ENCODE measurements at places on chromosomes 5 and 9. TPM values are rescaled to one million over a fixed set of nuclear protein-coding genes. Genes with fewer than 3 reads are reported as not detected.

DNA sequence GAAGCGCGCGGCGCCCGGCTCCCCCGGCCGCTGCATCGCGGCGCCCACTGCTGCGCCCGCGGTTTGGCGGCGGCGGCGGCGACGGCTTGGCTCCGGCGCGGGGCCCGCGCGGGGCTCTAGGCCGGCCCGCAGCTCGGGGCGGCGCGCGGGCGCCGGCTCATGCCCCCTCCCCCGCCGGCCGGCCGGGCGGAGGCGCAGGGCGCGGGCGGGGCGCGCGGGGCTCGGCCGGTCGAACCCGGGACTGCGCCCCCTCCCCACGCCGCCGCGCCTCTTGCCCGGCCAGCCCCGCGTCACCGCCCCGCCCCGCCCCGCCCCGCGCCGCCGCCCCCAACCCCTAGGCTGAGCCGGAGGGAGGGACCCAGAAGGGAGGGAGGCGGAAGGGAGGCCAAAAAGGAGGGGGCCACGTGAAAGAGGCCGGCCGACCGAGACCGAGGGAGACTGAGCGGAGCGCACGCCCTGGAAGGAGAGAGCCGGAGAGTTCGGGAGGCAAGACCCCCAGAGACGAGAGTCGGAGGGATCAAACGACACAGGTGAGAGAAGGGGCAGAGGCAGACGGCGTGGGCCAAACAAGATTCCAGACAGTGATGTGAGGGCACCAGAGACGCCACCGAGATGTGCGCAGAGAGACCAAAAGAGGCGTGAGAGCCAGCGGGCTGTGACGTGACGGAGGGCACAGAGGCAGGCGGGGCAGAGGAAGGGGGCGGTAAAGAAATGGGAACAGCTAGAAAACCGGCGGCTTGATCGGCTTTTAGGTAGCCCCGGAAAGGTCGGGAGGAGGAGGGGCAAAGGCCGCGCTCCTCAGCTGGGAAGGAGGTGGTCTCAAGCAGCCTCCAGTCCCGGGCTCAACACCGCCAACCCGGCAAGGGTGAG is at the start of gene BARX1:
Gene BARX1 (minus strand): TSS at position 245 of the 870 bp plus-strand sequence. CDS start 209 bp downstream, at position 36.
- DNase-seq: no peak
- H3K4me3 ChIP-seq: no peak within 1 kb of the TSS
- H3K36me3 ChIP-seq: no peaks in the 10 kb centered on the region
- no peaks in the 10 kb centered on the region for H3K27me3 ChIP-seq

- H3K27me3 ChIP-seq: no peaks in the 10 kb centered on the region
- DNase-seq: no peak
- H3K36me3 ChIP-seq: no peaks in the 10 kb centered on the region
- no peaks in the 10 kb centered on the region for H3K4me1 ChIP-seq
- H3K4me3 ChIP-seq: no peak overlapping the region
These were observed 347.3 kb upstream of the TRPC7 start for GRCh38 chr5:136712628-136713027.

DNA sequence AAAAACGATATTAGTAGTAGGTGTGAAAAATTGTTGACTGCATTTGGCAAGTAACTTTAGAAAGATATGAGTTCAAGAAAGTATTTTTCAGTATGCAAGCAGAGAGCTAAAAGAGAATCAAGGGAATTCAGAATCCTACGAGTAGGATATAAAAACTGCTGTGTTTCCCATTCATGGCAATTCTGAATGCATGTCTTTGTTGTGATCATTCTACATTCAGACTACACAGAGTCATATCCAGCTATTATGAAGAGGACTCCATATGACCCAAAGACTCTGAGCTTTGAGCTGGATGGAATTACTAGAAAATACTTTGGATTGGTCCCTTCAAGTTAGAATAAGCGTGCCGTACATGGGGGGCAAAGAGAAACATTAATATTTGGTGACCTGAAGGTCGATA is 12.0 kb downstream of the IFNE start:
- H3K27ac ChIP-seq: no peak overlapping the region
- H3K4me1 ChIP-seq: no peaks in the 10 kb centered on the region
- DNase-seq: no peak

DNA sequence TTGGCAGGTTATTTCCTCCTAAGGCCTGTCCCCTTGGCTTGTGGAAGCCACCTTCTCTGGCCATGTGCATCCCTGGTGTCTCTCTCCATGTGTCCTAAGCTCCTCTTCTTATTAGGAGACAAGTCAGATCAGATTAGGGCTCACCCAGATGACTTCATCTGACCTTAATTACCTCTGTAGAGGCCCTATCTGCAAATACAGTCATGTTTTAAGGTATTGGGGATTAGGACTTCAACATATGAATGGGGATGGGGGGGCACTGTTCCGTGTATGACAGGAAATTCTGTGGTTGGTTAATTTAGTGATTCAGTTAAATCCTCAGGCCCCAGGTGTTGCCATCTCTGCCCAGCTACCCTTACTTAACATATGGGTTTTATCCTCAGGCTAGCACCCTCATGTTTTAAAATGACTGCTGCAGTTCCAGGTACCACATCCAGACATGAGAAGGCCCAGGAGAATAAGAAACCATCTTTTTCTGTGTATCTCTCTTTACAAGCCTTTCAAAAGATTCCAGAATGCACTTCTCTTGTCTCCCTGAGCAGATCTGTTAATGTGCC is 51.9 kb upstream of the RAI14 start:
- H3K27me3 ChIP-seq: no peaks in the 10 kb centered on the region
- no peak for DNase-seq
- no peaks in the 10 kb centered on the region for H3K4me1 ChIP-seq

DNA sequence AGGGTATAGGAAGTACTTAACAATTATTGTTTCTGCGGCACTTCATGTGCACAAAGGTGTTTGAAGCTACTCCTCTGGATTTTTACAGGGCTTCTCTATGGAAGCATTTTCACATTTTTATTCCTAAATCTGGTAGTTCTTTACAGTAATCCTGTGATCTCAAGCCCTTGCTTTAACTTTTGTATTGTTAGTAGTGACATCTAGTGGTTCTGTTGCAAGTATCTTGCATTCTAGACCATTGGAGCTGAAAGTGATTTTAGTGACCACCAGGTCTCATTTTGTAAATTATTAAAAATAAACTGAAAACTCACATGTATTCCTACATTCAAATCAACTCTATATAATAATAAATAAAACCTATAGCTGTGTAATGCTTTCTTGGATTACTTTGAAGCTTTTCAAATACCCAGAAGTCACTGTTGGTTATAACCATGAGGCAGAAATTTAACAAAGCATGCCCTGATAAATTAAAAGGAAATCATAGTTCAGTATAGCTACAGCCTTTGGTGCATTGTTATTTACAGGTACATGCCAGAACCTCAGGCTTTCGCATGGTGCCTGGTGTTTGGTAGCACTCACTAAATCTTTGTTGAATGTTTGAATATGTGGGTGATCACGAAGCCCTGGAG is 18.9 kb downstream of the RPS23 start:
- H3K27ac ChIP-seq: no peak overlapping the region
- no peaks in the 10 kb centered on the region for H3K36me3 ChIP-seq
- H3K4me3 ChIP-seq: no peak overlapping the region

DNA sequence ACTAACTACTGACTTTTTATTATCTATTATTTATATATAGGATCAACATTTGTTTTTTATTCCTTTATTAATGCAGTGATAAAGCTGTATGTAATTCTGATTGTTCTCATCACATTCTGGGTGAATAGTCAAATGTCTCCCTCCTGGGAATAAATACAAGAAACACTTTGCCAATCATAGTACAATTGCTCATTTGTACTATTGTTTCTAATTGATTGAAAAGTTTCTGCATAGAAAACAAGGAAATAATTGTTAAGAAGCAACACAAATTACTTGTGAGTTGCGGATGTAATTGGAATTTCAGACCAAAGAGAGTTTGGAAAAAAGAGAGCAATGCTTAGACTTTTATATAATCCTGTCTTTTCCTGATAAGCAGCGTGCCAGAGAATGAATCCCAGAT is 1013.9 kb downstream of the EFNA5 start:
- no peaks in the 10 kb centered on the region for H3K36me3 ChIP-seq
- no peak overlapping the region for H3K4me3 ChIP-seq
- no peaks in the 10 kb centered on the region for H3K4me1 ChIP-seq
- H3K27me3 ChIP-seq: no peaks in the 10 kb centered on the region
- no peak overlapping the region for H3K27ac ChIP-seq
- DNase-seq: no peak

GRCh38 chr9:34809504-34810186 is 99.7 kb upstream of the CCL21 start:
- no peaks in the 10 kb centered on the region for H3K36me3 ChIP-seq
- no peak overlapping the region for H3K27ac ChIP-seq
- H3K4me3 ChIP-seq: no peak overlapping the region
- H3K4me1 ChIP-seq: no peaks in the 10 kb centered on the region
- no peaks in the 10 kb centered on the region for H3K27me3 ChIP-seq
- no peak for DNase-seq

- H3K4me1 ChIP-seq: no peaks in the 10 kb centered on the region
- H3K27ac ChIP-seq: no peak overlapping the region
- H3K27me3 ChIP-seq: peaks cover 1% of the 10 kb centered on the region
- no peaks in the 10 kb centered on the region for H3K36me3 ChIP-seq
These were observed 43.2 kb upstream of the RICTOR start for GRCh38 chr5:39117401-39117800.

- H3K4me3 ChIP-seq: no peak overlapping the region
- no peak overlapping the region for H3K27ac ChIP-seq
- DNase-seq: no peak
- H3K4me1 ChIP-seq: peaks cover 18% of the 10 kb centered on the region
- H3K27me3 ChIP-seq: no peaks in the 10 kb centered on the region
These were observed 68.2 kb downstream of the DENND1A start for GRCh38 chr9:123861756-123862120.

DNA sequence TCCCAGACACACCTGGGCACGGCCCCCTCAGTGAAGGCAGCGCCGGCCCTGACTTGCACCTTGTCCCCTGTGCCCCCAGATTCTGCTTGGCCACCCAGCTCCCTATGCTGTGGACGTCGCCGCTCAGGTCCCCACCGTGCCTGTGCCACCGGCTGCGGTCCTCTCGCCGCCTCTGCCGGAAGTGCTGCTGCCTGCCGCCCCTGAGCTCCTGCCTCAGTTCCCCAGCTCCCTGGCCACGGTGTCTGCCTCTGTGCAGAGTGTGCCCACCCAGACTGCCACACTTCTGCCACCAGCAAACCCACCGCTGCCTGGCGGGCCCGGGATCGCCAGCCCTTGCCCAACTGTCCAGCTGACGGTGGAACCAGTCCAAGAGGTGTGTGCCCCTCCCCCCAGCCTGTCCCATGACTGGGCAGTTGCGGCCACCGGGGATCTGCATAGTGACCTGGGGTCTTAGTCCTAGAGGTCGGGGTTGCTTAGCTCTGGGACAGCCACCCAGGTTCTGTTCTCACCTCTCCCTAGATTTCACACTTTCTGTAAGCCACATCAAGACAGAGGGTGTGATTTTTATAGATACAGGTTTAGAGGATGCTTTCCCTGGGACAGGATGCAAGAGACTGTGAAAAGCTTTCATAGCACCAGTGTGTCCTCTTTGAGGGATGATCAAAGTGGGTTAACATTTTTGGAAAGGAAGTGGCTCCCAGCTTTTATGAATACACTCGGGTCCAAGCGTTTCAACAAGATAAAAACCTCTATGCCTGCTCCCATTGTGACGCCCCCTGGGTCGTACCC is 78.0 kb downstream of the WNK2 start:
- no peak overlapping the region for H3K4me3 ChIP-seq
- H3K27me3 ChIP-seq: no peaks in the 10 kb centered on the region
- H3K4me1 ChIP-seq: no peaks in the 10 kb centered on the region
- no peak for DNase-seq
- H3K27ac ChIP-seq: no peak overlapping the region

DNA sequence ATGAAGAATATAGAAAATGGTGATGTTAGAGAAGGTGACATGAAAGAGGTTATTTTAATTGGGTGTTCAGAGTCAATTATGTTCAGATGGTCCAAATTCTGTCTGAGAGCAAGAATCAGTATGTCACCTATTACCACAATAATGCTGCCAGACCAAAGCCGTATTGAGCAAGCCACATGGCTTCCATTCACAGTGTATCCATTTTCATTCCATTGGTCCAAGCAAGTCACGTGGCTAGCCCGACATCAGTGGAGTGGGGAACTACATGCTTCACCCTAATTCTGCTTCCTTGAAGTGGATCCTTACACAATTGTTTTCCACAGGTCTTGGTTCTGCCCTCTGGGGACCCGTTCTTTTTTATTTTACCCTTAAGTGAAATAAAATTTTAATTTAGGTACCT is 413.5 kb downstream of the EBF1 start:
- H3K27me3 ChIP-seq: no peaks in the 10 kb centered on the region
- no peaks in the 10 kb centered on the region for H3K36me3 ChIP-seq
- peaks cover 5% of the 10 kb centered on the region for H3K4me1 ChIP-seq
- no peak overlapping the region for H3K4me3 ChIP-seq

GRCh38 chr5:79105868-79106267 is 5.7 kb upstream of the BHMT start:
- H3K4me3 ChIP-seq: no peak overlapping the region
- no peak overlapping the region for H3K27ac ChIP-seq
- H3K27me3 ChIP-seq: no peaks in the 10 kb centered on the region
- H3K36me3 ChIP-seq: no peaks in the 10 kb centered on the region
- no peaks in the 10 kb centered on the region for H3K4me1 ChIP-seq

- no peak for DNase-seq
- H3K4me1 ChIP-seq: no peaks in the 10 kb centered on the region
- no peaks in the 10 kb centered on the region for H3K27me3 ChIP-seq
- H3K36me3 ChIP-seq: no peaks in the 10 kb centered on the region
- no peak overlapping the region for H3K4me3 ChIP-seq
These were observed 39.2 kb upstream of the BARHL1 start for GRCh38 chr9:132543251-132543650.

DNA sequence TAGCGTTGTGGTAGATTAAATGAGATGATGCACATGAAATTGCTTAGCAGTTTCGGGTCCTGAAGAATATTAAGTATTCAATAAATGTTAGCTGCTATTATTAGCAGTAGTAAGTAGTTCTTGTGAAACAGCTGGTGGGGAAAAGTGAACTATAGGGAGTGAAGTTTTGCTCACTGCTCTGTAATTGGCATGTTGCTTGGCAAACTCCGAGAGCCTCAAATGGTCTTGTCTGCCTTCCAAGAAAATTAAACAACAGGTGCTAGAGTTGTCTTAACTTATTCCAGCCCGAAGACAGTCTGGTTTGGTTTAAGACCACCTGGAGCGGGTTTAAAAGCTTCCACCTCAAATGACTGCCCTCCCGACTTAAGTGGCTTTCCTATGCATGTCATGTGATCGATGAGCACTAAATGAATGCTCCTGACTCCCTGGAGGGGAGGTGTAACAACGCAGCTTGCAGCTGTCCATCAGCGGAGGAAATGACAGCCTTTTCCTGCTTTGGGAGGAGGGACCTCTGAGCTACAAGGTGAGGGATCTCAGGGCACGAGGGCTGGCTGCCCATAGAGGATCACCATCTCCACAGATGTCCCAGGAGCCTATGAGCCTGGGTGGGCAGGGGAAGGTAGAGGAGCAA is 202.9 kb upstream of the PANK3 start:
- 0 out of 2 replicates have a peak, but pooled peaks cover 1% of the 10 kb centered on the region for H3K27me3 ChIP-seq
- H3K27ac ChIP-seq: no peak overlapping the region
- no peak overlapping the region for H3K4me3 ChIP-seq
- DNase-seq: no peak
- no peaks in the 10 kb centered on the region for H3K4me1 ChIP-seq

The PCDHB11 gene
- total RNA-seq: not detected

The HAVCR2 gene
- total RNA-seq: 0.41 TPM

The KLHL3 gene
- total RNA-seq: 3.5 TPM

The C9orf153 gene
- total RNA-seq: not detected

The LCN1 gene
- not detected for total RNA-seq

The SPINK7 gene
- not detected for total RNA-seq

The TPPP gene
- 0.28 TPM for total RNA-seq

The SOX30 gene
- 3.1 TPM for total RNA-seq

The PGM5 gene
- 4.2 TPM for total RNA-seq

All from Caco-2 (cell line).